Stimulated activated CD4-positive, alpha-beta T cell treated with anti-CD3 and anti-CD28 coated beads, Interleukin-1b, Interleukin-23, amount 100 ng/mL, for 1 hour (primary cell): ENCODE measurements at places on chromosomes 2 and 18.

- no peak for DNase-seq
Observed at GRCh38 chr2:10119601-10120157, 2.9 kb upstream of the RRM2 start.

DNA sequence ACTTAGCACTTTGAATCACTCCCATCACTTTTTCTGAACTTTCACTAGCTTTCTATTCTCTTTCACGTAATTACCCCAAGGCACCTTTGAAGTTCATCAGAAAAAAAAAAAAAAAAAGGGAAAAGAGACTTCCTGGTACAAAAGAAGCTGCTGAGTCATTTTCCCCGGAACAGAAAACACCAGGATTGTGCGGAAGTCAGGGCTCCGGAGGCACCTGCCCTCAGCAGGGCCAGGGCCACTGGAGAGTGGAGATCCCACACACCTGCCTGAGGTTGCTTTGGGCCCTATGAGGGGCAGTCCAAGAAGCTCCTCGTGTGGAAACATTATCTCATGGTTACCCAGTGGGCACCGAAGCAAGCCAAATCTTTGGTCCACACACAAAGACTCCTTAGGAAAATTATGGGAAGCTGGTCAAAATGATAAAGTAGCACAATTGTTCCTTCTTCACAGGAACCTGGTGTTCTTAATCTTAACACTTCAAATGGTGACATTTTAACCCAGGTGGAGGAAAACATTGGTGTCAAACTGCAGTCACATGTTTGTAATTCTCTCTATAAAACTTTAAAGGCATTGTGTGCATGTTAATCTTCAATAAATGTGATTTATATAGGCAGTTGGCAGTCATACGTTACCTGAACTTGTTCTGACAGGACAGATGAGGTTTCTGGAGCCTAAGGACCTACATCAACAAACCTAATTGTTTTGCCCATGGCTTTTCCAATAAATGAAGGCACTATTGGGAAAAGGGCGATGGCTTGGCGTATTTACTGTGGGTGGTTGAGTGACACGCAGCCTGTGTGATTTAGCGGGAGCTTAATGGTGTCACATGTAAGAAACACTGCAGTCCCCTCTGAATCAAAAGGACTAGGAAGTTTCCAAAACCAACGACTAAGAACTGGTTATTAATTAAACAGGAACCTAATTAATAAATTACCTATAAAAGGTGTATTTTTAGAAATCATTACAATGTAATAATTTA, 23.4 kb upstream of the FAM110C start:
- DNase-seq = no peak

GRCh38 chr2:28161466-28161865, 231.2 kb upstream of the FOSL2 start:
- no peak for DNase-seq

DNA sequence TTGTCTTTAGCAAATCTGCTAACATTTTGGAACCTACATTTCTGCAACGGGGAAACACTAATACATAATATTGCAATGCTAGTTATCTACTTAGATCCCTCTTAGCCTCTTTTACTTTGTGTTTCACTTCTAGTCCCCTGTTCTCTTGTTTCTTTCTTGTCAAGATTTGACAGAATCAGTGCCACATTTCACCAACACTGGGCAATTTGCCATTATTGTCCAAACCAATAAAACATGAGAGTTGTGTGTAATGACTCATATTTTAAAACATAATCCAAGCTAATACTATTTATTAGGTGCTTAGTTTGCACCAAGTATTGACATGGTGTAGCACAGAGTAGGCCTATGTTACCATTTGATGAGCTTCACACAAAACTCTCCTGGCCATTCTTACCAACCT, 33.7 kb upstream of the ACVR1C start:
- no peak for DNase-seq

- no peak for DNase-seq
Observed at GRCh38 chr2:109715313-109715805, 78.7 kb upstream of the RGPD5 start.

DNA sequence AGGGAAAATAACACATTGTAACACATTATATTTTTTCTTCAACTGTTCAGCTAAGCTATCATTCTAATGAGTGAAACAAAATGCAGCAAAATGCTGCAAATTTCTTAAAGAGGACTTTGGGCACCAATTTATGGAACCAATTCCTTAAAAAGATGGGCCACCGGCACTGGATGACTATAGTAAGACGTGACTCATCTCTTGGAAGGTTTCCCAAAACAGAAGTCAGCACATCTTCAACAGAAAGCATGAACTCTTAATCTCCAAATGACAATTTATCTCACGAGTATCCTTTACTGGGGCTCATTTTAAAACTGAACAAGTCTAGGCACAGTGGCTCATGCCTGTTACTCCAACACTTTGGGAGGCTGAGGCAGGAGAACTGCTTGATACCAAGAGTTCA, 213.4 kb downstream of the CDH20 start:
- DNase-seq = no peak

DNA sequence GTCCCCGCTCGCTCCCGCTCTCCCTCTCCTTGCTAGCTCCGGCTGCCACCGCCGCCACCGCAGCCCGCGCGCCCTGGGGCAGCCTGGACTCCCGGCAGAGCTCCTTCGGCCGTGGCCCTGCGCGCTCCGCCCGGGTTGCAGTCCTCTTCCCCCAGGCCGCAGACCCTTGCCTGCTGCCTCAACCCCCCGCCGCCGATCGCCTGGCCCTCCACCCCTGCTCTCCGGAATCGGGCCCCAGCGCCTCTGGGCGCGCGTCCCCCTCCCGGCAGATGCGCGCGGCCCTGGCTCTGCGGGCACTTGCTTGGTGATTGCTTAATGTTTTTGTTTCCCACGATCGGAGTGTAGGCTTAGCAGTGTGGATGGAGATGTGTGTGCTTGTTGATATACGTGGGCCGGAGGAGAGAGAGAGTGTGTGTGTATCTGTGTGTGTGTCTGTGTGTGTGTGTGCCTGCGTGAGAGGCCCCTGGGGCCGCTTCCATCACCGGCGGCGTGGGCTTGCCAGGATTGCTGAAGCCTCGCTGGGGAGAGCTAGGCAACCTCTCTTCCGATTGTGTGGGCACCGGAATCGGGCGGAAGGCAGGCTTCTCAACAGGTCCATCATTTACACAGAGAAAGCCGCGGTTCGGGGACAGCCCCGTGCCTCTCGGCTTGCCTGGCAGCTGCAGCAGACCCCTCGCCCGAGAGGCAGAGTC, 877 bp downstream of the INHBB start:
- DNase-seq = no peak

DNA sequence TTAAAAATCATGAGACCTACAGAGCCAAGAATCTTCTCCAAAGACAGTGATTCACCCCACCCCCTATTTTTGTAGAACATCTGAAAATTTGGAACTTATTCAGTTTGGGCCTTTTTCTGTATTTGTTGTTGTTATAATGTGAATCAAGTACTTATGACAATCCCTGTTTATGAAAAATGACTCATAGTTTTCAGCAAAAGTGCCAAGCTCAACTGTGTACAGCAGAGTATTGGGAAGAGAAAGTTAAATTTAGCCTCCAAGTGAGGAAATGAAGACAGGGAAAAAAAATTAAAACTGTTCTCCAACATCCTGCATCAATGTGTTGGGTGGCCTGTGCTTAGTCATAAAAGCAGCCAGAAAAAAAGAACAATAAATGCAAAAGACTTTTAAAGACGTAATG, 46.2 kb downstream of the LRATD1 start:
- DNase-seq = no peak

GRCh38 chr2:24768013-24768412, 25.2 kb downstream of the PTRHD1 start:
- no peak for DNase-seq

GRCh38 chr18:70622622-70623419, 334.0 kb downstream of the SOCS6 start:
- no peak for DNase-seq

DNA sequence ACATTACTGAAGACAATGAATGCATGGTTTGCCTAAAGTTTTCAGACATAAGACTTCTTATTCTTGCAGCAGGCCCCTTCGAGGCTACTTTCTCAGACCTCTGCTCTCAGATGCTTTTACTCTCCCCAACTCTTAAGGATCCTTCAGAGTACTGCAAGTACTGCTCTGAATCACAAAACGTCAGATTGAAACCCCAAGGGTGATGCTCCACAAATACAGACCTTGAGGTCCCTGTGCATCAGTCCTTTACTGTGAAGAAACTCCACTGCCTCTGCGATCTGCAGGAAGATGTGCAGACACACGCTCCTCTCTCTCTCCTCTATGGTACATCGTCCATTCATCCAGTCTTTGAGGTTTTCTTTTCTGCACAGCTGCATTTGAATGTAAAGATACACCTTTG, 52.8 kb downstream of the EIF2AK3 start:
- DNase-seq = no peak

DNA sequence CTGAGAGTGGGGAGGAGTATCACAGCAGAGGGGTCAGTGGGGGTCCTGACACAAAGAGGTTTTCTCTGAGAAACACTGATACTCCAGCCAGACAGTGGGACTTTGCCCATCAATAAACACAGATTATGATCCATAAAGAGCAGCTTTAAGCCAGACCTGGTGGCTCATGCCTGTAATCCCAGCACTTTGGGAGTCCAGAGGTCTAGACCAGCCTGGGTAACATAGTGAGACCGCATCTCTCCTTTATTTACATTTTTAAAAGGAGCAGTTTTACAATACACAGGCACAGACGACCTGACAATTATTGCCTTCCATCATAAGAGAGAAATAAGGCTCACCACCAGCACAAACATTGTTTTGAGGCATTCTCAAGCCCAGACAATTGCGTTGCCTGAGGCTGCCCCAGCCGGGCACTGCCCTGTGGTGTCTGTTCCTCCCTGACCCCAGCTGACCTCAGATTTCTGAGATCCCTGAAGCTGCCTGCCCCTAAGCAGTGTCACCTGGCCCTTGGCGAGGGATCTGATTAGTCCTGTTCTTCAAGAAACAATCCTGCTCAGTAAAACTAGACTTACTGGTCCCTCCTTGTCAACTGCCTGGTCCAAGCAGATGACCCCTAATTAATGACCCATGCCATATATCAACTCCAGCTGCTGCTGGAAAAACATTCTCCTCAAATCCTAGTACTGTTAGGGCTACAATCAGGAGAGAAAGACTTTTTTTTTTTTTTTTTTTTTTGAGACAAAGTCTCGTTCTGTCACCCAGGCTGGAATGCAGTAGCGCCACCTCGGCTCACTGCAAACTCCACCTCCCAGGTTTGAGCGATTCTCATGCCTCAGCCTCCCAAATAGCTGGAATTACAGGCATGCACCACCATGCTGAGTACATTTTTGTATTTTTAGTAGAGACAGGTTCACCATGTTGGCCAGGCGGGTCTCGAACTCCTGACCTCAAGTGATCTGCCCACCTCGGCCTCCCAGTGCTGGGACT, 59.4 kb upstream of the SOS1 start:
- no peak for DNase-seq

DNA sequence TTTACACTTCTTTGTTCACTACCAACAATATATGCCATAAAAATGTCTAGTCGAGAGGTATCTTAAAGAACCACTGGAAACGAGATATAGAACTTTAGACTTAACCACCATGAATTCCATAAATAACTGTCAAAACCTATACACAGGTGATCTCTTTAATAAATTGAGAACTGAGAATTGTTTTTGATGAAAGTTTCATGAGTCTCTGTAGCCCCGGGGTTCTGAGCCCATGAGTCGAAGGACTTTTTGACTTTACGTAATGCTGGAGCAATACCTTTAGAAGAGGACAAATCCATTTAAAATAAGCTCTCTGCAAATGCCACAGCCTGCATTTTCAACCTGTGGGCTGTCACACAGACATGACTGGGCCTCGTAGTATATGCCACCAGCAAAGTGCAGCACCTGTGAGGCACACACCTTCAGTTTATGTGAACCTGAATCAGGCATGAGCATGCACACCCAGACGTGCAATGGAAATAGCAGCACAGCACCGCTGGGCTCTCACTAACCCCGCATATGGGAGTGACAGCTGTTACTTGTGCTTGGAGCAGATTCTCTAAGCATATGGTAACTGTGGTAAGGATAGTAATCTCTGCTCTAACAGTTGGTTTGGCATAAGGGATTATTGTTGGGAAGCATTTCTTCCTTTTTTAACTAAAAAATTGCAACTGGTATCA, 383.2 kb downstream of the SOCS6 start:
- DNase-seq = no peak

- no peak for DNase-seq
Observed at GRCh38 chr2:100561191-100561590, 1.6 kb upstream of the PDCL3 start.

GRCh38 chr18:36871801-36872200, 42.9 kb downstream of the KIAA1328 start:
- DNase-seq = no peak

DNA sequence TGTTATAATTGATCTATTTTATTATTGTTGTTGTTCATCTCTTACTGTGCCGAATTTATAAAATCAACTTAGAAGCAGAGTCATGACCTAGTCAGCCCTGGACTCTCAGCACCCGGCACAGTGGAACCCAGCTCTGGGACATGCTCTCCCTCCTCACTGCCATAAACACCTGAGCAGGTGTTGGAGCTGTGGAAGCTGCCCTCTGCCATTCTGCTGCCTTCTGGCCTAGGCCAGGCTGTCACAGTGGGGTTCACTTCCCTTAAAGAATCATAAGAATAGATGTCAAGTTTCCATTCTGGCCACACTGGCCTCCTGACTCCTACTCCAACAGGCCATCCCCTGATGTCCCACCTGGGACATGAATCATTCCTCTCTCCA, 192.2 kb downstream of the ZFP36L2 start:
- no peak for DNase-seq
